ENCODE measurements at places on chromosomes 4 and X.

GRCh38 chr4:83810428-83810827, 274.5 kb downstream of the GPAT3 start:
- no peak for DNase-seq

DNA sequence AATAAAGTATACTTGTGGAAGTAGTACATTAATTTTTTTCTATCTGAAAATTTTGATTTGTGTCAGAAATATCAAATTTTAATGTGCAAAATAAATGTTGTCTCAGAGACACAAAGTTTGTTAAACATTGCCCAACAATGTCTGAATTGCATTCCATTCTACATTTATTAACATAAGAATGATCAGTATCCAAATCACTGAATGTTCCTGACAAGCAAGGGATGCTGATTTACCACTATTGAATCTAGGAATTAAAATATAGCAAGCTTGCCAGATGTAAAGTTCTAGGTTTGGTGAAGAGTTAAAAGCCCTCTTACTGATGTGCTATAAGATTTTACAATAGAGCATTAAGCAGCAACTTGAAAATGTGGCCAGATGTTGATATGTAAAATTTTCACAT, 489.2 kb upstream of the CTSO start:
- no peak for DNase-seq

GRCh38 chr4:138050601-138051000, 191.5 kb downstream of the SLC7A11 start:
- no peak for DNase-seq

GRCh38 chr4:132918096-132918495, 231.0 kb upstream of the PCDH10 start:
- no peak for DNase-seq

DNA sequence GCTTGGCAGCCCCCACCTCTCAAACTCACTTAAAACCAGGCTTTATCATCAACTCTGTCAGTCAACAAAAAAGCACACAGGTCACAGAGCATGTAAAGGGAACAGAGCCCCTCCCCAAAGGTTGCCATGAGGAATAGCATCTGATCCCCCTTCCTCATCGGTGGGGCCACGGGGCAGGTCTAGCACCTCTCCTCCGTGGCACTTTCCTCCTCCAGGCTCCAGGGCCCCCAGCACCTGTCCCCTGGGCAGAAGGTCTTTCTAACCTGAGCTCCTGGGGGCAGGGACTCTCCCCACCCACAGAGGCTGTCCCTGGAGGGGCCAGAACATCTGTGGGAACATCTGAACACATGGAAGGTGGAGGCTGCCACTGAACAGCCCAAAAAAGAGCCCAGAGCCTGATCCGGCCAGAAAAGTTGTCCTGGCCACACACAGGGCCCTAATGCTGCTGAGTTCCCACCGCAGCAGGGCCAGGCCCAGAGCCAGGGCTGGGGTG, 65.7 kb downstream of the ZFYVE28 start:
- peak; percentile 12 for DNase-seq

GRCh38 chrX:63746278-63746677, 38.7 kb downstream of the ARHGEF9 start:
- no peak for DNase-seq
